ENCODE measurements at places on chromosomes 11 and 22. TPM values are rescaled to one million over a fixed set of nuclear protein-coding genes. Genes with fewer than 3 reads are reported as not detected.

DNA sequence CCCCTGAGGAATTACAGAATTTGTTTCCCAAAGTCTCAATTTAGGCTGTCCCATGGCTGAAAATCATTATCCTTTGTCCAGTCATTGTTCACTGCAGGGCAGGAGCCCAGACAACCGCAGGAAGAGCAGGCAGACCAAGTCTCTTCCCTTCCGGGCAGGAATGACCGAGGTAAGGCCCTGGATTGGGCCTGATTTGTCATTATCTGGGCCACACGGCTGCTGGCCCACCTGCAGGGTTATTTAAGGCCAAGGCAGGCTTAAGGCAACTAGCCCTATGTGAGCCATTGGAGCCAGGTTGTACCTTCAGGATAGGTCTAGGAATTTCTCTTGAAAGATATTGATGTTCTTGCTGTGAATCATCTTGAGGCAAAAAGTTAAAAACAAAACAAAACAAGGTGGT is 9.7 kb upstream of the IL10RA start:
- H3K27ac ChIP-seq: no peak overlapping the region
- no peak overlapping the region for H3K4me3 ChIP-seq
- no peaks in the 10 kb centered on the region for H3K27me3 ChIP-seq
- H3K4me1 ChIP-seq: no peaks in the 10 kb centered on the region
- no peaks in the 10 kb centered on the region for H3K36me3 ChIP-seq

GRCh38 chr22:44449683-44450425 is 48.2 kb downstream of the RTL6 start:
- H3K4me3 ChIP-seq: no peak overlapping the region
- no peaks in the 10 kb centered on the region for H3K36me3 ChIP-seq
- DNase-seq: no peak

DNA sequence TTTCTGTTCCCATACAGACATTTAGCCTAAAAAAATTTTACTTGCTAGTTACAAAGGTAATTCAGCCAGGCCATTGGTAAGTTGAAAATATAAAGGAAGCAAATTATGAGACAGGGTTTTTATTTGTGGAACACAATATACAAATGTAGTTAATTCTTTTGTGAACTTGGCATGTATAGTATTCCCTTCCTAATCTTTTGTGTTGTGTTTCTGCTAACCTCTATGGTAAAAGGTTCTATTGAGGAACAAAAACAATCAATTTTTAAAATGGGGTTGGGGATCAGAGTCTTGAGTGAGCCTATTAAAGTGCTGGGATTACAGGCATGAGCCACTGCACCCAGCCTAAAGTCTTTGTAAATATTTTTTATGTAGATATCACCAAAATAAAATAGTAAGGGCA is 14.1 kb downstream of the SWAP70 start:
- no peak overlapping the region for H3K4me3 ChIP-seq
- no peaks in the 10 kb centered on the region for H3K27me3 ChIP-seq
- no peaks in the 10 kb centered on the region for H3K4me1 ChIP-seq

- no peak overlapping the region for H3K4me3 ChIP-seq
- no peaks in the 10 kb centered on the region for H3K4me1 ChIP-seq
- H3K36me3 ChIP-seq: no peaks in the 10 kb centered on the region
- H3K27me3 ChIP-seq: no peaks in the 10 kb centered on the region
- no peak for DNase-seq
Measured at GRCh38 chr11:131609337-131609736, 238.9 kb downstream of the NTM start.

Gene FXYD2
- total RNA-seq: 310 TPM

DNA sequence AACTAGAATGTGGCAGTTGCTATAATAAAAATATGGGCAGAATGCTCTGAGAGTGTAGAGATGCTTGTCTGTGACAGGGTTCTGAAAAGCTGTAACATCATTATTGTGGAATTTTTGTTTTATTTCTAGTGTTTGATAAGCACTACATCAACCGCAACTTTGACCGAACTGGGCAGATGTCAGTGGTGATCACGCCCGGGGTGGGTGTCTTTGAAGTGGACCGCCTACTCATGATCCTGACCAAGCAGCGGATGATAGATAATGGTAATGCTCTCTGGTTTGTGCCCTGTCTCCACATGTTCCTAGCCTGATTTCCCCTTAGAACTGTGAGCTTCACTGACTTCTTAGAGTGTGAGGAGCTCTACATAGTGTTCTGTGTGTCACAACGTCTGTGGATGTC is 48.8 kb downstream of the DEPDC5 start:
- no peaks in the 10 kb centered on the region for H3K4me1 ChIP-seq
- no peak for DNase-seq
- H3K27ac ChIP-seq: no peak overlapping the region
- peaks cover 50% of the 10 kb centered on the region for H3K36me3 ChIP-seq

DNA sequence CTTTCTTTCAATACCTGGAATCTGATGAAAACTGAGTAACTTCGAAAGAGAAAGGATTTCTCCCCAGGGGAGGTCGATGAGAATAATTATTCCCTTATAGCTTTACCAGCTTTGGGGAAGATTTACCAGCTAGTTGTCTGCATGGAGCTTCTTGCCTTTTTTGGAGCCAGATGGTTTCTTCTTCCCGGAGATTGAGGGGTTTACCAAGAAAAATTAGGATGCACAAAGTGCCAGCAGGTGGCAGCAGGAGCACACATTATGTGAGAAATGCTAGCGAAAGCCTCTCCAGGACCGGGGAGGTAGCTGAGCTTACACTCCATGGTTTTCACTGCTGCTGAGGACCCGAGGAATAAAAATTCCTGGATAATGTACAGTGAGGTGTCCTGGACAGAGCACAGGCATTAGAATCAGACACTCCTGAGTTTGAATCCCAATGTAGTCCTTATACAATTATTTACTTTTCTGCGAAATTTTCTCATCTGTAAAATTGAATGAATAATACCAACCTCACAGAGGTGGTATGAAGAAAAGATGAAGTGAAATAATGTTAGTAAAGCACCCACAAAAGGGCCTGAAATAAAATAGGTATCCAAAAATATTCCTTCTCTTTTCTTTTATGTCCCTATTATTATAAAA is 46.0 kb upstream of the PARVA start:
- H3K27me3 ChIP-seq: no peaks in the 10 kb centered on the region
- H3K4me1 ChIP-seq: peaks cover 5% of the 10 kb centered on the region
- no peak overlapping the region for H3K4me3 ChIP-seq
- H3K27ac ChIP-seq: no peak overlapping the region

GRCh38 chr11:28400331-28401100 is 292.3 kb downstream of the METTL15 start:
- H3K36me3 ChIP-seq: no peaks in the 10 kb centered on the region
- H3K4me3 ChIP-seq: no peak overlapping the region
- DNase-seq: no peak
- no peaks in the 10 kb centered on the region for H3K27me3 ChIP-seq
- H3K4me1 ChIP-seq: no peaks in the 10 kb centered on the region

Gene P2RX6
- 0.29 TPM for total RNA-seq

DNA sequence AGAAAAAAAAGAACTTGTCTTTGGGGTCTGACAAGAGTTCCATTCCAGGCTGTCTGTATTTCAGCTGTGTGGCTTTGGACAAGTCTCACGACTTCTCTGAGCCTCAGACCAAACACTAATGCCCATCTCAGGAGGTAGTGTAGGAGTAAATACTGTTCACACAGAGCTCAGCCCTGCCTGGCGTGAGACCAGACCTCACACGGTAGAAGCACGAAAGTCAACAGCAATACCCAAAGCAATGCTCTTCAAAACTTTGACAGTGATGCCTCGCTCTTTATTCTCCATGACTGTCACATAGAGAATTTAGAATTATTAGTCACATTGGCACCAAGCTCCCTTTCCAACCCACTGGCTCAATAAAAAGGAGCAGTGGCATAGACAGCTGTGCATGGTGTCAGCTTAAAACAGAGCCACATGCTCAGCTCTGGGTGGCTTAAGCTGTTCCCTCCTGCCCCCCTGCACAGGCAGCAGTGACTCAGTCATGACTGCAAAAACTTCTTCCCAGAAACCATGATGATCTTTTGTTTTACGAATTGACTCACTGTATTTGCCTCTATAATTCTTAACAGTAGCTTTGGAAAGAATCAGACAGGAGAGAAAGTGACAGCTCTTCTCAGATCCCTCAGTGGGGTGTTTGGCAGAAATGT is 74.0 kb upstream of the PHF21B start:
- H3K27me3 ChIP-seq: no peaks in the 10 kb centered on the region
- no peaks in the 10 kb centered on the region for H3K36me3 ChIP-seq
- no peak overlapping the region for H3K27ac ChIP-seq
- no peaks in the 10 kb centered on the region for H3K4me1 ChIP-seq

DNA sequence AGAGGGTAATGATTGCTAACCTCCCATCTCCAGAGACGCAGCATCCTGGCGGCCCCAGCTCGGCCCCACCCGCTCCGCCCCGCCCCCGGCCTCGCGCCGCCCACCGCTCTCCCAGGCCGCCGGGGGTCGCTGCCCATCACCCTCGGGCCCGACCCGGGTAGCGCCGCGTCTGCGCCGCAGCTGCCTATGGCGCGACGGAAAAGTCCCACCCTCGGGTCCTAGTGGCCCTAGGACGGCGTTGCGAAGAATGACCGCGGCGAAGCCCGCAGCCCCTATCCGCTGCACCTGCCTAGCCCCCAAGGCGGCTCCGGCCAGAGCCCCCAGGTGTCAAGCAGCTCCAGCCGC is 457 bp downstream of the CPSF7 start:
- peak overlapping the region; percentile 86 for H3K27ac ChIP-seq
- H3K4me3 ChIP-seq: peak overlapping the region; percentile 92
- peaks cover 18% of the 10 kb centered on the region for H3K4me1 ChIP-seq
- no peak for DNase-seq
- H3K36me3 ChIP-seq: no peaks in the 10 kb centered on the region

Gene TREH
- 0.32 TPM for total RNA-seq

GRCh38 chr11:74179234-74180052 is 8.4 kb downstream of the PPME1 start:
- no peak overlapping the region for H3K4me3 ChIP-seq
- peaks cover 3% of the 10 kb centered on the region for H3K4me1 ChIP-seq
- H3K27me3 ChIP-seq: no peaks in the 10 kb centered on the region
- DNase-seq: no peak
- H3K27ac ChIP-seq: no peak overlapping the region

Gene FAM181B
- total RNA-seq: 0.47 TPM

- no peak overlapping the region for H3K4me3 ChIP-seq
- no peaks in the 10 kb centered on the region for H3K27me3 ChIP-seq
- no peaks in the 10 kb centered on the region for H3K36me3 ChIP-seq
Measured at GRCh38 chr11:66218036-66218435, 50.4 kb upstream of the RAB1B start.

DNA sequence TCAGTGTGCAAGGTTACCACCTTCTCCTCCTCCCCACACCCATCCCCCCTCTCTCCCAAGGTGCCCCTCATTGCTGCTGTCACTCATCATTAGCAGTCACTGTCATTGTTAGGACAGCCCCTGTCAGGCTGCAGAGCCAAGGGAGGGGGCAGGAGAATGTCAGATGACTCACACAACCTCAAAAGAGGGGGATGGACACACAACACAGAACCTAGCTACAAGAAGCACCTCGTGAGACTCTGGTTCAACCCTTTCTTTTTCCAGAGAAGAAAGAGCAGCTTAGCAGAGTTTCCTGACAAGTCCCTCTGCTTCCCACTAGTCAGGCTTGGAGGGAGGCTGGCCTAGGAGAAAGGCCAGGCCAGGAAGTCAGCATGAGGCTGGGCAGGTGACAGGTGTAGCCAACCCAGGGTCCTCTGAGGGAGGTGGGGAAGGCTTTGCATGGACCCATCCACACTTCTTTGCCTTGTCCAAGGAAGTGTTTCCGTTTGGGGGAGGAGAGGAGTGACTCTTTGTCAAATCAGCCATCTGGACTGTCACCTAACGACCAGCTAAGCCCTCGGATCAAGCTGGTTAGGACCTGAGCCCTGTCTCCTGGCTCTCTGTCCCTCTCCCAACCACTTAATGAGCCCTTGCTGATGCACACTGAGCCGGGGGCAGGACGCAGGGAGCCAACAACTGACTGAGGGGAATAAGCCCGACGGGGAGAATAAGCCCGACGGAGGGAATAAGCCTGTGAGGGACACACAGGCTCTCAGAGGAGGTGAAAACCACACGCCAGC is 18.3 kb downstream of the ADORA2A start:
- H3K27ac ChIP-seq: no peak overlapping the region
- no peaks in the 10 kb centered on the region for H3K27me3 ChIP-seq
- H3K4me1 ChIP-seq: no peaks in the 10 kb centered on the region
- H3K36me3 ChIP-seq: no peaks in the 10 kb centered on the region
- no peak overlapping the region for H3K4me3 ChIP-seq

All from pancreas (tissue), 10 donors.